Activated T-helper 2 cell treated with anti-CD3 and anti-CD28 coated beads, Interferon-gamma antibody, Interleukin-2, Interleukin-4, amounts not matched to agents 10 μg/mL and 5 μg/mL and 100 μg/mL, durations not matched to agents 14 hours and 24 hours and 36 hours (primary cell): ENCODE measurements at places on chromosomes 1 and 21. TPM values are rescaled to one million over a fixed set of nuclear protein-coding genes. Genes with fewer than 3 reads are reported as not detected.

Gene LRRN2
- total RNA-seq = not detected in 2 replicates

Gene PLK3
- total RNA-seq = 128 and 135 TPM in 2 replicates

Gene CNKSR1
- total RNA-seq = 3.4 TPM in 2 replicates

Gene S100A4
- total RNA-seq = 175 and 181 TPM in 2 replicates

Gene PRKAA2
- not detected in 2 replicates for total RNA-seq

Gene TMEM269
- total RNA-seq = 0.16 and 0.39 TPM in 2 replicates

Gene S100A5
- 1.8 and 2.4 TPM in 2 replicates for total RNA-seq

- no peak overlapping the region for H3K27ac ChIP-seq
- no peak for DNase-seq
- no peaks in the 10 kb centered on the region for H3K27me3 ChIP-seq
- H3K4me1 ChIP-seq = peaks cover 2% of the 10 kb centered on the region
- no peak overlapping the region for H3K4me3 ChIP-seq
- no peaks in the 10 kb centered on the region for H3K36me3 ChIP-seq
Observed at GRCh38 chr1:17581389-17582123, 42.1 kb downstream of the ARHGEF10L start.

GRCh38 chr1:65065524-65066418 lies 82.2 kb upstream of the AK4 start:
- H3K4me3 ChIP-seq = peak overlapping the region; percentile 87
- no peak for DNase-seq
- no peaks in the 10 kb centered on the region for H3K36me3 ChIP-seq
- H3K4me1 ChIP-seq = peaks cover 31% of the 10 kb centered on the region

DNA sequence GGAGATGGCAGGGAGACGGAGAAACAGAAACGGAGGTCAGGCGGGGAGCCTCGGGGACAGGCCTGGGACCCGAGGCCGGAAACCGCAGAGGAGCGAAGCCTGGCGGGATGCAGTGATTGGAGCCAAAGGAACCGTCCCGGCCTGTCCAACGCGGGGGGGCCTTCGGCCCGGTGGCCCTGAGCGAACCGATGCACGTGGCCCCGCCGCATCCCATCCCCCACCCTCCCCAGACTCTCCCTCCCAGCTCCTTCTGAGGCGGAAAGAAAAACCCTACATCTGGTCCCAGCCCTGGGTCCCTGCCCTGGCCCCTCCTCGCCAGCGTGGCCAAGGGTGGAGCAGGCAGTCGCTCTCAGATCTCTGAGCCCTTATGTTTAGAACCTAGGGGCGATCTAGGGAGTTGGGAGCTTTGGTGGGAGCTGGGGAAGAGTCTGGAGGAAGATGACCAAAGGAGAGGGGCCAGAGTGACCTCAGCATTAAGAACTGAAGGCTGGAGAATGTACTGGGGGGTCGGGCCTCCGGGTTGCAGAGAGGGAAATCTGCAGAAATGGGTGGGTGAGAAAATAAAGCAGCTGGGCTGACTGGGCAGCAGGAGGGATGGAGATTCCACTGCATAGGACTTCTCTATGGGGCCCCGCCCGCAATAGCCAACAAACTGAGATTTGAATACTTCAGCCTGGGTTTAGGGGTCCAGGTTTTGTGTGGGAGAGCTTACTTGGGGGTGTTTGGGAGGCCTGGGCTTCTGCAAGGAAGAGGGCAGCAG lies 1.5 kb upstream of the CRABP2 start:
- H3K36me3 ChIP-seq = no peaks in the 10 kb centered on the region
- peaks cover 49% of the 10 kb centered on the region for H3K27me3 ChIP-seq
- H3K4me3 ChIP-seq = peak overlapping the region; percentile 76

- no peak overlapping the region for H3K4me3 ChIP-seq
- DNase-seq = no peak
- H3K27ac ChIP-seq = no peak overlapping the region
- no peaks in the 10 kb centered on the region for H3K4me1 ChIP-seq
- no peaks in the 10 kb centered on the region for H3K36me3 ChIP-seq
Observed at GRCh38 chr1:208149776-208150514, 94.2 kb downstream of the PLXNA2 start.

DNA sequence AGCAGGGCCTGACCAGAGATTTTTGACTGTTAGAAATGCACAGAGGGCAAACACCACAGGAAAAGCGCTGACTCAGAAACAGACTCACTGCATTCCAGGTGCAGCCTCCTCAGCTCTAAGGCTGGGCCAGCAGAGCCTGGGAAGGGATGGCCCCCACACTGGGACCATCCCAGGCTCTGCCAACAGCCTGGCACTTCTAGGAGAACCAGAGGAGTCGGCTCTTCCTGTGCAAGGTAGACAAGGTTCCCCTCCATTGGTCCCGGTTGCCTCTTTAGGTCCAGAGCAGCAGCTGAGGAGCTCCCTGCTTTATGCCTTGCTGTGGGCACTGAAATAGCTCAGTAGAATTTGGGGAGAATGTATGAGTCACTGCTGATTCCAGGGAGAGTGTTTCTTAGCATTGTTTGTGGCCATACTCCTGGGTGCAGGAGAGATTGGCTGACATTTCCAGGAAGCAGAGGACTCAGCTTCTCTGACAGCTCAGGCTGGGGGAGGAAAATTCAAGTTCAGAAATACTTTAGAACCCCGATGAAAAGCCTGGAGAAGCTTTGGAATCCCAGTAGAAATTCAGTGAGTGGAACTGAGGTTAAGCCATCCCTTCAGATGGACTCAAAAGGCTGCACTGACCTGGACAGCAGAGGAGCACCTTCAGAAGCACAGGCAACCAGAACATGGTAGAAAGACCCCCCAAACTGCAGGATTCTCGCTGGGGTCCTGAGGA lies 19.7 kb downstream of the PRAMEF1 start:
- H3K4me3 ChIP-seq = no peak overlapping the region
- H3K27me3 ChIP-seq = peaks cover 2% of the 10 kb centered on the region
- no peaks in the 10 kb centered on the region for H3K36me3 ChIP-seq
- no peak overlapping the region for H3K27ac ChIP-seq
